Ammon's horn (tissue), 1 donor: ENCODE measurements at places on chromosomes 4 and X.

DNA sequence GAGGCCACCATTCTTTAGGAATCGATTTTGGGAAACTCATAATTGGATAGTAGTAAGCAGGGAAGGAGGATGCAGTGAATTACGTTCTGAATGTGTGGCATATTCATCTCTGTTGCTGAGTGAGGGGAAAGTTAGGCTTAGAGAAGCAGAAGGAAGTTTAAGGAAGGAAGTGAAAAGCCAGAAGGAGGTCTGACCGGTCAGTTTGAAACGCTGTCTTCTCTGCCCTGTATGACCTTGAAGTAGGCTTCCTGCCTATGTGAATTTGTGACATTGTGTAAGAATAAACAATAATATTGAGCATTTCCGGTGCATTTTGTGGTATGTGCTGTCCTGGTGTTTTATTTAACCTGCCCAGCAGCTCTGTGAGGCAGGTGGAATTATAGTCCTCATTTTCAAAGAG, 67.3 kb downstream of the PDLIM5 start:
- DNase-seq, result peak; percentile 7

DNA sequence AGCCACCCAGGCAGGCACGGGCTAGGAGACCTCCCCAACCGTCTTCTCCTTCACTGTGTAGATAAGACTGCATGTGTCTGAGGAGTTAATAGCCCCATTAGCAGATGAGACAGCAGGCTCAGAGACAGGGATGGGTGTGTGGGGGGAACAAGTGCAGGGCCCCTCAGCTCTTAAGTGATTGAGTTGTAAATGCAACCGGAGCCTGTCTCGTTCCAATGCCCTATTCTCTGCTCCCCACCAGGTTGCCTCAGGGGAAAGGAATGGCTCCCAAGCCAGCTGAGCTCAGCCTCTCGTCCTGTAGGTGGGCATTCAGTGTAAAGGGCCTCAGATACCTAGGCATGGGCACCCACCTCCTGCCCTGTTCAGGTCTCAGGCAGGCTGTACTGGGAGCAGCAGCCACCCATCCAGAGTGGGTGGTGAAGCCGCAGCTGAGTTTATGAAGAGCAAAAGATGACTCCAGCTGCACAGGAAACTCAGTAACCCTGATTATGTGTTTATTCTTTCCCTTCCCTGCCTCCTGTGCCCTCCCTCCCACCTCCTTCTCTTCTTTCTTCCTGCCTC, 87.3 kb downstream of the PJA1 start:
- DNase-seq, result no peak

DNA sequence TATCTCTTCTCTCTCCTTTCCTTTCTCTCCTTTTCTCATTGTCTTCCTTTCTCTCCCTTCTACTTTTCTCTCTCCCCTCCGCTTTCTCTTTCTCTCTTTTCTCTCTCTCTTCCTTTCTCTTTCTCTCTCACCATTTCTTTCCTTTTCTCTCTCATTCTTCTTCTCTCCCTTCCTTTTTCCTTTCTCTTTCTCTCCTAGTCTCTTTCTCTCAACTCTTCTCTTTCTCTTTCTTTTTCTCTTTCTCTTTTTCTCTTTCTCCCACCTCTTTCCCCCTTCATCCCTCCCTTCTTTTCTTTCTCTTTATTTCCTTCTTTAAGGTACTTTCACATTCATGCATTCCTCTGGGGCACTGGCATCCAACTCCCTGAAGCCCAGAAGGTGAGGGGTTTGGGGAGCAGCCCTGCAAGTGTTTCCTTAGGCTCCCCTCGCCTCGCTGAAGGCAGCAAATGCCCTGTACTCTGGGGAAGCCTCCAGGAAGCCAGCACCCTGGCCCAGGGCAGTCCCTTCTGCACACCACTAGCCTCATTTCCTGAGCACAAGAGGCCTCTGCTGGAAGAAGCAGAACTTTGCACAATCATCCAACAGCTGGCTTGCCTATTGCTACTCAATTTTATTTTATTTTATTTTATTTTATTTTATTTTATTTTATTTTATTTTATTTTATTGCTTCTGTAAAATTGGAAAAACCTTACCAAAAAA, 124.2 kb downstream of the NFKB1 start:
- peak; percentile 59 for DNase-seq

DNA sequence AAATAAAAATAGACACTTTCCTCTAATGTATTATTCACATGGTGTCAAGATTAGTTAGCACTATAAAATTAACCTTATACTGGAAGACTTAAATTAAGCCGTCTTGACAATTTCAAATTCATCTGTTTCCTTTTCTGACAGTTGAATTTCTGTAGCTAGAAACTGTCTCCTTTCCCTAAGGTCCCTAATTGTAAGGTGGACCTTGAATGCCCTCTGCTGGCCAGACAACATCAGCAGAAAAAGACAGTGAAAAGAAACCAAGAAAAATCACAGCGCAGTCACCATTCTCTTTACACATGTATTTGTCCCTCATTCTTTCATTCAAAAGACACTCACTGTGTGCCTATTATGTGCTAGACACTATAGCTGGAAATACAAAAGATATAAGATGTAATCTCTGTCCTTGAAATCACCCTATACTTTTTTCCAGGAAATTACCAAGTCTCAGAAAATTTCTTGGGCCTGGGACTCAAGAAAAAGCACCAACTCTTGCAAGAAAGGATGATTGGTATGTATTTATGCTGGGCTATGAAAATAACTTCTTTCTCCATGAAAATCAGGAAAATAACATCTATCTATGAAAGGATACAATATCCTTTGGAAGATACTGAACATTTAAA, 32.7 kb upstream of the AMBN start:
- DNase-seq, result peak; percentile 76

- DNase-seq, result no peak
Observed at GRCh38 chr4:118557298-118557851, 127.8 kb upstream of the METTL14 start.

DNA sequence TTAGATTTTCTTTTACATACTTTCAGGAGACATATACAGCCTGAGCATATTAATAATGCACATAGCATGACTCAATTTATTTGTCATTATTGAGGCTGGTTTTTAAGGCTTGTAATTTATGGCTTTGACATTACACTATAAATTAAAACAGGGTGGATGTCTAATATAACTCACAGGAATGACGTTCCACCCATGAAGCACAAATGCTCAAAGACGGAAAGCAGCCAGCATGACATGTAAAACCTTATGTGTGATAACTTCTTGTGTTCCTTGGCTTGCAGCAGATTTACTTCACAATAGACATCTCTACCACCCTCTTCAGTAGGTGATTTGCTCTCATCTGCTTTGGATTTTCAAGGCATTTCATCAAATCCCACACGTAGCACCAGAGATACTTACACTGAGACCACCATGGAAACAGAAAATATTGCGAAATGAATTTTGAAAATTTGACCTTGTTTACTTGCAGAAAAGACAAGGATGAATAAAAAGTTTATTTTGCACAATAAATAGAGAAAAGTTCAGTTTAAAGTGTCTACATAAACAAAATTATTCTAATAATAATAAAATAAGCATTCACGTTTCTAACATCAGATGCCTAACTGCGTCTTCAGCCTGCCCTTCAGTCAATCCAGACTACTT, 64.7 kb upstream of the BTC start:
- DNase-seq, result no peak

DNA sequence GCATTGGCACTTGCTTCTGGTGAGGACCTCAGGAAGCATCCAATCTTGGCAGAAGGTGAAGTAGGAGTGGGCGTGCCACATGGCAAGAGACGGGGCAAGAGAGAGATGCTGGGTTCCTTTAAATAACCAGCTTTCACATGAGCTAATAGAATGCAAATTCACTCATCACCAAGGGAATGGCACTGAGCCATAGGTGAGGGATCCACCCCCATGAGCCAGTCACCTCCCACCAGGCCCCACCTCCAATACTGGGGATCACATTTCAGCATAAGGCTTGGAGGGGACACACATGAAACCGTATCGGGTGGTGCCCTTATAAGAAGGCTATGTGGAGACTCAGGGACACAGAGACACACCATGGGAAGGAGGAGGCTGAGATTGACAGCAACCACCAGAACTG, 140.0 kb upstream of the MSX1 start:
- DNase-seq, result peak; percentile 5

DNA sequence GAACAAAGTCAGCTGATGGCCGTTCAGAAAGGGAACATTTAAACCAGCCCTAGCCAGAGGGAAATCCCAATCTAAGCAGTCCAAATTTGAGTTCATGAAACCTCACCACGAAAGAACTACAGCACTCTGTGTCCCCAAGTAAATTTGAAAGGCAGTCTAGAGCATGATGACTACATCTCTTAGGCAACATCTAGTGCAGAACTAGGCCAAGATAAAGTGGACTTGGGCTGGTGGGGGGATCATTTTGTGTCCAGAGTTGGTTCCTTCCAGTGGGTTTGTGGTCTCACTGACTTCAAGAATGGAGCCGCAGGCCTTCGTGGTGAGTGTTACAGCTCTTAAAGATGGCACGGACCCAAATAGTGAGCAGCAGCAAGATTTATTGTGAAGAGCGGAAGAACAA, 64.9 kb downstream of the KLHL4 start:
- no peak for DNase-seq

GRCh38 chr4:124738994-124739393, 26.5 kb upstream of the ANKRD50 start:
- no peak for DNase-seq

- no peak for DNase-seq
Observed at GRCh38 chrX:17546356-17546755, 171.4 kb downstream of the NHS start.

- no peak for DNase-seq
Observed at GRCh38 chrX:94361241-94361640, 687.2 kb downstream of the FAM133A start.

DNA sequence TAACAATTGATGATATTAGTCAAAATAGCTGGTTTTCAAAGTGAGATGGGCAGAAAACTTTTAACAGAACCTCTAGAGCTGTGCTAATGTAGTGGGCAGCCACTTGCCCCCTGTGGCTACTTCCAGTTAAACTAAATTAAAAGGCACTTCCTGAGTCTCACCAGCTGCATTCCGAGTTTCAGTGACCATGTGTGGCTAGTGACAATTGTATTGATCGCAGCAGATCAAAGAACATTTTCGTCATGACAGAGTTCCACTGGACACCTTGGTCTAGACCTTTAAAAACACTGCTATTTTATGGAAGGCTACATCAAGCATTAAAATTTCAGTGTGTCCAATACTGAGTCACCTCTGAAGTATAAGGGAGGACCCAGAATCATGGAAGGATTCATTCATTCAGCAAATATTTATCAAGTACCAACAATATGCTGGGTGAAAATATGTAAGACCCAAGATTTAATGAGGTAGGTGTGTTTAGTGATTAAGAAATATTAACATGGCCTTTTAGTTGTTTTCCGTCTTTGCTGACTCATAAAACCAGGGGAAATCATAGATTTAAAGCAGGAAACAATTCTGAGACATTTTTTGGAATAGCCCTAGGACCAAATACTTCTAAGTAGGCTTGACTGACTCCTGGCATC, 5.1 kb upstream of the FAT1 start:
- DNase-seq, result no peak

DNA sequence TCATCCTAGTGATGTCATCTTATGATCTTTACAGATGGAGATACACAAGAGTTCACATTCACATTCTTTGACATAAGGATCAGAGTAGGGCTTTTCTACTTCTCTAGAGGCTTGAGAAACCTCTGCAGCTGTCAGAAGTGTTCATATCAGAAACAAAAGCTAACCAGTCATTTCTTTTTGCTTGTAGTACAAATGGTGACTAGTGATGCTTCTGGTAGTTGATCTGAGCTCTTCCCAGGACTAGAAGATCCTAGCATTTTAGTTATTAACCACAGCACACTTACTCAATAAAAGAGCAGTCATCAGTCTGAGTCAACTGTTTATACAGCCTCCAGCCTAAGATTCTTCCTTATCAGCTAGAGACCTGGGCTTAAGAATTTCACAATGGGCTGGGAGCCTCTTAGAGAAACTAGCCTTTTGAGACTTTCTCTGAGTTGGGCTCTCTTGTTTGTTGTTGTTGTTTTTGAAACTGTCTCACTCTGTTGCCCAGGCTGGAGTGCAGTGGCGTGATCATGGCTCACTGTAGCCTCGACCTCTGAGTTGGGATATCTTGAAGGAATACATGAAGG, 84.1 kb downstream of the TMEM164 start:
- no peak for DNase-seq

DNA sequence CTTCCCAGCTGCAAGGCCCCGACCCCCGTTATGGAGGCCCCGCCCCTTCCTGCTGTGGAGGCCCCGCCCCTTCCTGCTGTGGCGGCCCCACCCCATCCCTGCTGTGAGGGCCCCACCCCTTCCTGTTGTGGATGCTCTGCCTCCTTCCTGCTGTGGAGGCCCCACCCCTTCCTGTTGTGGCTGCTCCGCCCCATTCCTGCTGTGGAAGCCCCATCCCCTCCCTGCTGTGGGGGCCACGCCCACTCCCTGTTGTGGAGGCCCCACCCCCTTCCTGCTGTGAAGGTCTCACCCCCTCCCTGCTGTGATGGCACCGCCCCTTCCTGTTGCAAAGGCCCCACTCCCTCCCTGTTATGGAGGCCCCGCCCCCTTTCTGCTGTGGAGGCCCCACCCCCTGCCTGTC, 104.9 kb upstream of the PSAPL1 start:
- no peak for DNase-seq

- DNase-seq, result no peak
Observed at GRCh38 chr4:2303686-2304320, 41.9 kb upstream of the MXD4 start.

DNA sequence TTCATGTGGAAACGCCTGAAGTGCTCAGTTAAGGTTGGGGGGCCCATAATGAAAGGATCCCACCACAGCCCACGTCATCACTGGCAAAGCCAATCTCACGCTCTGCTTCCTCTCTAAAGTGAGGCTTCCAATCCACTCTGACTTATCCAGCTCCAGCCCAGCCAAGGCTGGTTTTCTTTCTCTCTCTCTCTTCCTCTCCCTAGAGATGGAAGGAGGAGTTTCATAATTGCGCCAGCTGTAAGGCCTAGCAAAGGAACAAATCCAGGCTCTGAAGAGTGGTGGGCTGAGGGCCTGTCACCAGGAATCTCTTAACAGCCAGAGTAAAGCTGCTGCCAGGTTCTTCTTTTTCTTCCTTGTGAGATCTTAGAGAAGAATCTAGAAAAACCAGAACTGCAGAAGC, 20.7 kb upstream of the BCLAF3 start:
- DNase-seq, result no peak

- peak; percentile 19 for DNase-seq
Observed at GRCh38 chr4:127196655-127197352, 436.0 kb upstream of the INTU start.

DNA sequence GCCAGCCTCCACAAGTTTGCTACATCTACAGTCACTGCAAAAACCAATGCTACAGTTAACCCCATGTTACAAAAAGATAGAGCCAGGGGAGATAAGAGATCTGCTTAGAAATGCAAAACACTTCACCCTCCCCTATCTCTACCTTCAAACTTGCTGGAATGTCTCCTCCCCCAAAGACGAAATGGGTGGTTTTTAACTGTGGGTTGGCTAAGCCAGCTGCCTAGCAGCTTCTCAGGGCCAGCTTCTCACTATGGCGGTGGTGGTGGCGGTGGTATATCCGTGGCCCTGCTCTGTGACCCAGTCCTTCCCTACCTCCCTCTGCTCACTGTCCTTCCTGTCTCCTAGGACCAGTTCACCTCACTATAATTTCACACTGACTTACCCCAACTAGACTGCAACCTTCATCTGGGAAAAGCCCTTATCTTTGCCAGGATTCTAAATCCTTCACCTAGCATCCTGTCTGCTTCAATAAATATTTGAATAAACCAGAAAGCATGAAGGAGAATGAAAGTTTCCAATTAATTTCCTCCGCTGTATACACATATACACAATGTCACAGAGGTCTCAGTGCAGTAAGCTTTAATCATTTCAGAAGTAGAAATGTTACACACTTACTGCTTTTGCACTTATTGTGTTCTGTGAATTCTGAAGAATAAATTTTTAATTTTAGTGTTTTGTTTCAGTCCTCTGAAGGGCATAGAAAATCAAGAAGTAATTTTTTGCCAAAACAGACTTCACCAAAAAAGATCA, 46.3 kb downstream of the SH3KBP1 start:
- DNase-seq, result no peak
